Activated CD8-positive, alpha-beta memory T cell treated with anti-CD3 and anti-CD28 coated beads for 24 hours (primary cell): ENCODE measurements at places on chromosomes 12 and 14.

GRCh38 chr12:130879212-130879686, 7.4 kb downstream of the RAN start:
- no peak for DNase-seq

GRCh38 chr14:65269732-65270131, 142.8 kb upstream of the FUT8 start:
- DNase-seq, result no peak

DNA sequence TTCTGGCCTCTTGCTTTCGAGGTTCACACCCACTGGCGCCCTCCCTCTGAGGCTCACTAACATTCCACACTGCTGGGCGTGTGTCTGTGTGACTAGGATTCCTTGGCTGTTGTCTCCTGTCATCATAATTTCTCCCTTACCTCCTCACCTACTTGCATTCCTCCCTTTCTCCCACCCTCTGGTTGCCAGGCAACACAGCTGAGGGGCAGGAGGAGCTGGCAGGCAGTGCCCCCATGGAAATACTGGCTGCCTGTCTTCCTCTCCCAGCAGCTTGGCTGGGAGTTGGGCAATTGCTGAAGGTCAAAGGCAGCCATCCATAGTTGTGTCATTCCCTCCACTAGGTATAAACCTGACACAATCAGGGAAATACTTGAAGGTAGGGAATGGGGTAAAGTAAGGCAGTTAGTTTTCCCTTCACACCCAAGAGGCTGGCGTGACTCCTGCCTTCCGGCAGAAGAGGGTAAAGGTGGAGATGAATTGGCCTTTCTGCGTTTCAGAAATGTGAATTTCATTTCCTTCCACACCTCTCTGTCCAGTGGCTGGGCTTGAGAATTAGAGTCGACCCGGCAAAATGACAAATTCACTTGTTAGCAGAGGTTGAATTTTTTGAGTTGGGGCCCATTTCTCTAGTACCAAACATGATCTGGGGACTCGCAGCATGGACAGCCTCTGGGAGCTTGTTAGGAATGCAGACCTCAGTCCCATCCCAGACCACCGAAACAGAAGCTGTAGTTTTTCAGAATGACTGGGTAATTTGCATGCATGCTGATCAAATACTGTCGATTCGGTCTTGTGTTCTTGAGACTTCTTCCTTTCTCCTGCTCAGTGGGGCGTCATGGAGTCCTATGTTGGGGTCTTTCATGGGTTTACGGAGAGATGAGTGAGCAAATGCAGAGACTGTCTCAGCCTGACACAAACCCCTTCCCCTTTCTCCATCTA, 24.3 kb upstream of the EMP1 start:
- DNase-seq, result no peak

DNA sequence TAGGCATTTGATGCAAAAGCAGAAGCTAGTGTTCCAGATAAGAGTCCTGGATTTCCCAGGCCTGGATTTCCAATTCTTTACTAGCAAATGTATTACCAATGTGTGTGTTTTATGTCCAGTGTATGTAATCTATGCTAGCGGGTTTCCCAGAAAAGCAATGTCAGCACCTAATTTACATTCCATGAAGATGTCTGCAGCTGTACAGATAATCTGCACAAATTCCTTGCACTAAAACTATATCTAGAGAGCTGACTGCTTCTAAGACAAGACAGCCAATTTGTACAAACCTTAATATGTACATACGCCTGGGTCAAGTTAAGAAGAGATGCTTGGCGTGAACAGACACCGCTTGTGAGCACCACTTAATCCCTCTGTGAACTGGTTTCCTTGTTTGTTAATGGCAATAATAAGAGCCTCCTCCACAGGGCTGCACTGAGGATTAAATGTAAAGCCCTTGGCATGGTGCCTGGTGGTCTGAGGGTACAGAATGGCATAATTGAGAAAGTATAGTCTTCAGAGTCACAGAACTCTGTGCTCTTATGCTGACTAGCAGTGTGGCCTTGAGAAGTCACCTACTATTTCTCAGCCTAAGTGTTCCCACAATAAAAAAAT, 185.6 kb downstream of the EPS8 start:
- DNase-seq, result no peak

- DNase-seq, result no peak
These were observed 286.6 kb downstream of the AACS start for GRCh38 chr12:125351788-125352187.

- DNase-seq, result no peak
These were observed 46.9 kb upstream of the IGF1 start for GRCh38 chr12:102527171-102527720.

- no peak for DNase-seq
These were observed 101.8 kb upstream of the EGLN3 start for GRCh38 chr14:34052658-34053014.

DNA sequence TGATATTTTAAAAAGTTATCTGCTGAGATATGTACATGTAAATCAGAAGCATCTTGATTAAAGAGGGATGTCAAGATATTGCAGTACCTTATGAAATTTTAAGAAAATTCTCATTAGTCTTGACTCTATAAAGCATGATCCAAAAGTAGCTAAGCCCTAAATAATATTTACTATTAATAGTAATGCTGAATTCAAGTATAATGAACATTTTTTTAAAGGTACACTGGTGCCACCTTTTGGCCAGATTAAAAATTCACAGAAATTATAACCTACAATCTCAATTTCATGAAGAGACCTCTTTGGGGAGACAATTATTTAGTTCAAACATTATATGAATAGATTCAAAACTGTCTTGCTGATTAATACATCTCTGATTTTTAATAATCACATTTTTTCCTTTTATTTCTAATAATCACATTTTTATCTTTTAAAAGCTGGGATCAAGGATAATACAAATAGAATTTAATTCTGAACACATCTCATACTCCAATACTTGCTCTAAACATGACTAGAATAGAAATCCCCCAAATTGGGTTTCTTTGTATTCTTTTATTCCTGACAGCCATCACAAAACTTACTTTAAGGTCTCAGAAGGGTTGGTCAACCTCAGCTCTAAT, 13.4 kb downstream of the AKAP5 start:
- no peak for DNase-seq
